K562 (cell line): ENCODE measurements at places on chromosomes 12 and 14. TPM values are rescaled to one million over a fixed set of nuclear protein-coding genes. Genes with fewer than 3 reads are reported as not detected.

Gene NINJ2
- 4.3 and 4.8 TPM in 2 replicates for polyA plus RNA-seq

Gene NANOG
- polyA plus RNA-seq, result not detected in 2 replicates

Gene SLC15A4
- polyA plus RNA-seq, result 9.8 and 14.5 TPM in 2 replicates

Gene TMEM63C
- not detected in 2 replicates for polyA plus RNA-seq

Gene PTPN6
- polyA plus RNA-seq, result 4.4 and 4.7 TPM in 2 replicates

Gene ALX1
- polyA plus RNA-seq, result 0.11 TPM in 1 of 2 replicates, not detected in the other

Gene NPAS3
- 0.04 TPM in 1 of 2 replicates, not detected in the other for polyA plus RNA-seq

Gene OR10G3
- polyA plus RNA-seq, result not detected in 2 replicates

Gene KRT81
- polyA plus RNA-seq, result not detected in 2 replicates

Gene LMO3
- not detected in 2 replicates for polyA plus RNA-seq

Gene STXBP6
- 0.53 and 1.2 TPM in 2 replicates for polyA plus RNA-seq

Gene CABP1
- polyA plus RNA-seq, result not detected in 2 replicates

Gene ZCRB1
- 42.4 and 48.5 TPM in 2 replicates for polyA plus RNA-seq

Gene DPF3
- 1.4 and 1.8 TPM in 2 replicates for polyA plus RNA-seq

Gene TSPAN19
- polyA plus RNA-seq, result not detected in 2 replicates

Gene OR6C74
- polyA plus RNA-seq, result not detected in 2 replicates

Gene KLHDC1
- polyA plus RNA-seq, result 0.11 and 0.34 TPM in 2 replicates

Gene AREL1
- polyA plus RNA-seq, result 13.1 and 16.5 TPM in 2 replicates

Gene KRT72
- not detected in 2 replicates for polyA plus RNA-seq

Gene ALG10
- 6.0 and 6.4 TPM in 2 replicates for polyA plus RNA-seq

Gene LGMN
- 0.05 and 0.70 TPM in 2 replicates for polyA plus RNA-seq

Gene OR4Q2
- polyA plus RNA-seq, result not detected in 2 replicates

Gene CSRNP2
- 7.9 and 8.5 TPM in 2 replicates for polyA plus RNA-seq

Gene PTHLH
- 0.74 and 1.2 TPM in 2 replicates for polyA plus RNA-seq

Gene CIT
- 25.2 and 28.0 TPM in 2 replicates for polyA plus RNA-seq

Gene TPH2
- not detected in 2 replicates for polyA plus RNA-seq

Gene PDZRN4
- polyA plus RNA-seq, result not detected in 2 replicates

Gene ISCU
- polyA plus RNA-seq, result 84.7 and 86.8 TPM in 2 replicates
